G401 (cell line): ENCODE measurements at places on chromosomes 4 and X. TPM values are rescaled to one million over a fixed set of nuclear protein-coding genes. Genes with fewer than 3 reads are reported as not detected.

DNA sequence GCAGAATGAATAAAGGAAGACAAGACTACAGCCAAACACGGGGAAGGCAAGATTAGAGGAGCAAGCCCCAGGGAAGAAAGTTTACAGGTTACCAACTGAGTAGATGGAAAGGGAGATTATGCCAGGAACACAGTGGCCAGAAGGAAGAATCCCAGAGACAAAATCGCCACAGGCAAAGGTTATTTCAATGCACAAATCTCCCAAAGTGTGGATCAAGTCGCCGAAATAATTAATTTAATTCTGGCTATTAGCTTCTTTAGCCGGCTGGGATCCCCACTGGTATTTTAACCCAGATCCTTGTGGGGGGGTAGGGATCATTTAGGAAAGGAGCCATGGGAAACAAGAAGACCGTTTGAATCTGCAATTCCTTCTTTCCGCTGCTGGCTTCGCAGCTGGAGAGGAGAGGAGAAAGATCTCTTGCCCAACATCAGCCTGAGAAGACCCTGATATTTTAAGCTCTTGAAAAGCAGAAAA, 171.0 kb downstream of the DHX15 start:
- no peak for DNase-seq

Gene AASDH
- 6.7 and 18.7 TPM in 2 replicates for total RNA-seq

- DNase-seq, result no peak
Measured at GRCh38 chr4:153834901-153835300, 46.0 kb upstream of the SFRP2 start.

- no peak for DNase-seq
Measured at GRCh38 chr4:177444911-177445736, 2.9 kb upstream of the AGA start.

DNA sequence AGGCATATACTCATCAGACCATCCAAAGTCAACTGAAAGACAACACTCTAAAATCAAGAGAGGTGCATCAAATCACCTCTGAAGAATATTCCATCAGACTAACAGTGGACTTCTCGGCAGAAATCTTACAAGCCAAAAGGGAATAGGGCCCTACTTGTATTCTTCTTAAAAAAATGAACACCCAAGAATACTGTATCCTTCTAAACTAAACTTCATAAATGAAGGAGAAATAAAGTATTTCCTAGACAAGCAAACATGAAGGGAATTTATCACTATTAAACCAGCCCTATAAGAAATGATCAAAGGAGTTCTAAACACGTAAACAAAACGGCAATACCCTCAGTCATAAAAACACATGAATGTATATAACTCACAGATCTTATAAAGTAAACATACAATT, 141.2 kb downstream of the CXXC4 start:
- DNase-seq, result no peak

DNA sequence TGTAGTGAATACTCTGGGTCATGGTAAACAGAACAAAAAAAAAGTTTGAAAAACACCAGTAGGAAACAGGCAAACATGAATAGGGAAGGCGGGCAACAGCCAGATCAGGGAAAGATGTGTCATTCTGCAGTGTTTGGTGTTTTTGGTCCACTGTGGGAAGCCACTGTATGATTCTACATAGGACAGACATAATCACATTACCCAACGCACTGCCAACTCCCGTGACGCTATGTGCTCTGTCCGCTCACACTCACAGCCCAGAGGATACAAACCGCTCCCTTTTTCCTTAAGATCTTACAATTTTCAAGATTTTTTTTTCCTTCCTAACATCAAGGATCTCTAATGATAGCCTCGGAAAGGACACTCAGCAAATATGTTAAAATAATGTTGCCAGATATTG, 59.3 kb downstream of the HADH start:
- no peak for DNase-seq

Gene LCORL
- total RNA-seq, result 13.7 and 14.5 TPM in 2 replicates

GRCh38 chrX:45001048-45001447, 128.1 kb downstream of the KDM6A start:
- DNase-seq, result no peak

GRCh38 chr4:30454504-30454903, 265.7 kb upstream of the PCDH7 start:
- DNase-seq, result no peak

Gene SSX2B
- not detected in 2 replicates for total RNA-seq

Gene CT55
- not detected in 2 replicates for total RNA-seq

DNA sequence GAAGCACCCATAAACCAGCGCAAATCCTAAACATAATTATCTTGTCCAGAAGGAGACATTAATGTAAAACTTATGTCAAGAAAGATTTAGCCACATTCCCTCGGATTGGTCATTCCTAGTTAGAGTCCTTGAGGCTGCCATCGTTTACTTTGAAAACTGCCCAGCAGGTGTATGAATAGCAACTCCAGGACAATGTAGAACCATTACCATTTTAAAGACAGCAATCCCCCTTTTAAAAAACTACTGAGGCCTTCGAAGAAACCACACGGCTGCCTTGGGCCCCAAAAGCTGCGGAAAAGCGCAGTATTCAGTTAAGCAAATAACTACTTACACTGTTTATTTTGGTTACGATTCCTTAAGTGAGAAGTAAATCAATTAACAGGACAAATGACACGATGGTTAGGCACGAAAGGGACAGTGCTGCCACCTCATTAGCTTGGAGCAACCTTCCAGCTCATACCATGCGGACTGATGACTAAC, 822 bp upstream of the SGMS2 start:
- DNase-seq, result peak; percentile 45
